Thoracic aorta (tissue), 2 donors: ENCODE measurements at places on chromosomes 3 and 15. TPM values are rescaled to one million over a fixed set of nuclear protein-coding genes. Genes with fewer than 3 reads are reported as not detected.

ABI3BP gene
- 46.8 TPM for total RNA-seq

MELTF gene
- total RNA-seq, result 8.7 TPM

DNA sequence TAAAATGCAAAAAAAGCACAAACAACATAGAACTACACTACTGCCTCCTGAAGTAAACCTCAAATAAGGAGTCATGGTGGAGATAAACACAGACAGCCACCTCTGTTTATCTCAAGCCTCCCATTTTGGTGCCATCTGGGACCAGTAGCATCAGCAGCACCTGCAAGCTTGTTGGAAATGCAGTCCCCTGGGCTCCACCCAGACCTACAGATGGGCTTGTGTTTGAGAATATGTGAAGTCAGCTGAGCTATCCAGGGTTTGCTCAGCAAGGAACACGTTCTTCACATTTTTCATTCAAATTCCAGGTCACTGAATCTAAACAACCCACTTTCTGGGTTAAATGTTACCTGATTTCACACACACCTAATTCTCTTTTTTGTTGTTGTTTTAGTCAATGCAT is 45.5 kb downstream of the RASGRF1 start:
- H3K4me1 ChIP-seq, result no peaks in the 10 kb centered on the region
- no peak for DNase-seq
- H3K36me3 ChIP-seq, result no peaks in the 10 kb centered on the region
- H3K27me3 ChIP-seq, result no peaks in the 10 kb centered on the region
- no peak overlapping the region for H3K4me3 ChIP-seq

GPR62 gene
- total RNA-seq, result not detected

- H3K4me3 ChIP-seq, result no peak overlapping the region
- H3K4me1 ChIP-seq, result no peaks in the 10 kb centered on the region
- no peaks in the 10 kb centered on the region for H3K27me3 ChIP-seq
- no peaks in the 10 kb centered on the region for H3K36me3 ChIP-seq
- no peak overlapping the region for H3K27ac ChIP-seq
These were observed 294.7 kb downstream of the SOX2 start for GRCh38 chr3:182006431-182006830.

DNA sequence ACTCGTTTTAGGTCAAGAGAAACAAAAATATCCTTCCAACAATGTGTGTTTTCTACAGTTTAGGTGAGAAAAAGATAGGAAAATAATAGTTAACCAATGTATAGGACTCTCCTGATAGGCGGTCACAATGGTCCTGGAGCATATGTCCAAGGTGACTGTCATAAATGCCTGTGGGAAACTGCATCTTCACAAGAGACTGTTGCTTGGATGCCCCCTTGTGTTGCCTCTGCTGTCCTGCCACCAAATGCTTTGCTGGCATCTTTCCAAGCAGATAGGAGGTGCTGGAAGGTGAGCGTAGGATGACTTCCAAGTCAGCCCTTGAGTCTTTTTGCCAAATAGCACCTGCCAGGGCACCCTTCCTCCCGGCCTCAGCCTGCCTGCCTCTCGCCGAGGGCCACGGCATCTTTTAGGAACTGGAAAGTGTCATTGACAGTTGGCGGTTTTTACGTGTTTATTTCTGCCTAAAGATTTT is 24.1 kb upstream of the SACM1L start:
- no peaks in the 10 kb centered on the region for H3K27me3 ChIP-seq
- peaks cover 31% of the 10 kb centered on the region for H3K4me1 ChIP-seq
- no peaks in the 10 kb centered on the region for H3K36me3 ChIP-seq
- H3K27ac ChIP-seq, result no peak overlapping the region
- no peak for DNase-seq
- H3K4me3 ChIP-seq, result peak overlapping the region; percentile 51

SLC15A2 gene
- 5.1 TPM for total RNA-seq

SLC2A2 gene
- not detected for total RNA-seq

DAZL gene
- total RNA-seq, result not detected

CD47 gene
- 80.4 TPM for total RNA-seq

DNA sequence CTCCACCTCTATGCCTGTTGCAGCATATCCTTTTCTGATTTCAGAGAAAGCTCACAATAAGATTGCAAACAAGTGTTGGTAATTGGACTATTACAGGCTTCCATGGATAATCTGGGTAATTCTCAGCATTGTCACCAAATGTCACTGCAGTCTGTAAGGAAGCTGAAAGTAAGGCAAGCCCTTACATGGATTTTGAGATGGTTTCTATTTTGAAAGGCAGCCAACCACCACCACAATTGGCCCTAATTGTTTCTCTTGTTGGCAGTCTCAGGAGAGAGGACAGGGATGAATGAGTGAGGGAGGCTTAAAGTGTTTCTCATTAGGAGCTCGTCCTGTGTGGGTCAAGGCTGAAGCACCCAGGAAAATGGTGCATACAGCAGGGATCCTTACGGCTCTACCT is 879.9 kb downstream of the TUSC7 start:
- no peaks in the 10 kb centered on the region for H3K4me1 ChIP-seq
- no peak overlapping the region for H3K4me3 ChIP-seq
